ENCODE measurements at places on chromosomes 5 and 9. TPM values are rescaled to one million over a fixed set of nuclear protein-coding genes. Genes with fewer than 3 reads are reported as not detected.

DNA sequence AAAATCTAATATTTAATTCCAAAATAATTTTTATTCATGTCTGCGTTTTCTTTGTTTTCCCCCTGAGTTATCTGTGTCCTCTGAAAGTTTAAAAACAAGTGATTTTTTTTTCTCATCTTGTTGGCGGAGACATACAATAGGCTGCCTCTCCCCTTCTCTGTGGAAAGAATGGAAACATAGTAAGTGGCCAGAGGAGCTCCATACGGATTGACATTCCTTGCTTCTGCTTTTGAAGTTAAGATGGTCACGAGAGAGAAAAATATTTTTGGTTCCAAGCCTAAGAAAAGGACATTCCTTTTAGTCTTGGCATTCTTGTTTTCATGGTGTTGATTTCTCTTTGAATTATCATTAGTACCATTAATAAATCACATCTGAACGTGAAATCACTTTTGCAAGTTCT is 28.3 kb downstream of the ZNF462 start:
- DNase-seq = no peak

DNA sequence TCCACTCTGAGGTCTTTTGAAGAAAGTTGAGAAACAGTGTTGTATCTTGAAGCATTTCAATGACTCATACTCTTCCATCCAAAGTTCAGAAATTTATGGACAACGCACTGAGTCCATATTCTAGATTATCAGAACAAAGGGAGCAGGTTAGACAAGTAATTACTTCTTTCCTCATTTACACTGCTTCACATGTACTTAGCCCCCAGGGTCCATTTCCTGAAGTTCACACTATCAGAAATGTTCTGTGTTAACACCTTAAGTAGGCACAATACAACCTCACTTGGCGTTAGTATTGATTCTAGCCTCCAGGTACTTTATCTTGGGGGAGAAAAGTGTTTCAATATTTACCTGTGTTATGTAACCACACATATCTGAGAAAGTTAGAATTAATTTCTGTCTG is 487.9 kb upstream of the DMAC1 start:
- no peak for DNase-seq

The MRPL50 gene
- 15.5 TPM for total RNA-seq

GRCh38 chr9:14455243-14455642 is 141.3 kb upstream of the NFIB start:
- no peak for DNase-seq

The BARHL1 gene
- total RNA-seq = not detected
